ENCODE measurements at places on chromosomes 1 and 21.

DNA sequence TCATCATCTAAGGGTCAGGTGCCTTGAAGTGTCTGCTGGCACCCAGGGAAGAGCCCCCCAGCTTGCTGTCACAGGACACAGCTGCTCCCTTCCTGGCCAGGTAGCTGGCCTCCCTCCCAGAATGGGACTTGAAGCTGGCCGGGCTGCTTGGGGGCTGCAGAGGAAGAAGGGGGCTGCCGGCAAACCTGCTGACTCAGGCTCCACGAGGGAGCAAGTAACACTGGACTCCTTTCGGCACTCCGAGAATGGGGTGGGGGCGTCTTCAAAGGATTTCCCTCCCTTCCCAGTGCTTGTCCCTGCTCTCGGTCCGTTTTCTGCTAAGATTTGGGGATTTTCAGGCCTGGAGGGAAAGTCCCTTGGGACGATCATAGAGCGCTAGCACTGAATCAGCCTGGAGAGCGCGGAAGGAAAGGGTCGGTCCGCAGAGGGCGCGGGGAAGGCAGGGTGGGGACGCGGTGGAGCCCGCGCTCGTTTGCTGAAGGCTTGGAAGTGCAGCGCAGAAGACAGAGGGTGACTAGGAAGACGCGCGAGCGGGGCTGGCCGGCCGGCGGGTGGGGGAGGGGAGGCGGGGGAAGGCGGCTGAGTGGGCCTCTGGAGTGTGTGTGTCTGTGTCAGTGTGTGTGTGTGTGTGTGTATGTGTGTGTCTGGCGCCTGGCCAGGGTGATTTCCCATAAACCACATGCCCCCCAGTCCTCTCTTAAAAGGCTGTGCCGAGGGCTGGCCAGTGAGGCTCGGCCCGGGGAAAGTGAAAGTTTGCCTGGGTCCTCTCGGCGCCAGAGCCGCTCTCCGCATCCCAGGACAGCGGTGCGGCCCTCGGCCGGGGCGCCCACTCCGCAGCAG, at the start of gene CSF1:
Gene CSF1, plus strand, starts transcription at position 727 of the 840 bp plus-strand sequence. CDS start 175 bp downstream, outside the sequence.
- peak; percentile 31 for DNase-seq

DNA sequence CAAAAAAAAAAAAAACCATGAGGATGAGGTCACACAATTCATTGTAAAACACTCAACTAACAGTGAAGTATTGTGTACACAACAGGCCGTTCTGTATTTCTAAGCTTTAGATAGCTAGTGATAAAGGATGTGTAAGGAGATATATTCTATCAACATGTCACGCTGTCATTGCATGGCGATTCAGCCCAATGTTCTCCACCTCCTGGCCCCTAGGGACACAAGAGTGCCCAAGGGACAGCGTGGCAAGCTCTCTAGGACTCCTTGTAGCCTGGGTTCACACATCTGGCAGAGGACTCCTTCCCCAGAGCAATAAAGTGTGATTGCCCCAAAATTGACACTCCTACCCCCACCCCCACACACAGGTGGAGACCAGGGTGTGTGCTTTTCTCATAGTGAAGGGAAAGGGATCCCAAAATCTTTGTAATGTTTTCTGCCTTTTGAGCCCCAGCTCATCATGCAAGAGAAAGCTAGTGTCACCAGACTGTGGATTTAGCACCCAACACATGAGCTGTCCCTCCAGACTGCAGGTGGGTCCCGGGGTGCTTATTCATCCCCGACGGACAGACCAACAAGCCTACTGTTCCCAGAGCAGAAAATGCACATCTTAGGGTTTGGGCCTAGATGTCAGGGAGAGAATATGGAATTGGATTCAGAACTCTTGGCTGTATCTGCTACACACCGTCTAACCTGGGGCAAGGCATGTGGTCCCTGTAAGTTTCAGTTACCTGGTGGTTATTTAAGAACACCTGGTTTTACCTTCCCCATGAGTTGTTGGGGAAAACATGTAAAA, 11.5 kb downstream of the TMPRSS3 start:
- no peak for DNase-seq

DNA sequence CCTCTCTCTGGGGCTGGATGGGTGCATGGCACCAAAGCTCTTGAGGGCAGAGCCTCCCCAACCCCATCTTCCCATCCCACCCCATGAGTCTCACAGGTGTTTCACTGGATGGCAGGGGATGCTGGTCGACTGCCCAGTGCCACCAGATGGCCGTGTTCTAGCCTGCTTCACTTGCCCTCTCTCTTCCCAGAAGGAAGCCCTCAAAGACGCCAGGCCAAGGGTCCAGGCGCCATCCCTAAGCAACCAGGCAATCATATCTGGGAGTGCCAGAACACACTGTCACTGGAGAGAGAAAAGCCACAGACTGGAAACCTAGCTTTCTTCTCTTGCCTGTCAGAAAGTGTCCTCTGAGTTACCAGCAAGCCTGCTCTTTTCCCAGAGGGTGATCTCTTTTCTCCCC, 26.7 kb downstream of the PIGM start:
- no peak for DNase-seq

GRCh38 chr21:36504067-36505058, 24.4 kb upstream of the CLDN14 start:
- DNase-seq = peak; percentile 52

GRCh38 chr1:22708777-22709176, 1.9 kb upstream of the EPHB2 start:
- no peak for DNase-seq

- DNase-seq = no peak
These were observed 11.2 kb downstream of the F11R start for GRCh38 chr1:161009602-161010211.

- no peak for DNase-seq
These were observed 185.1 kb upstream of the GREM2 start for GRCh38 chr1:240797050-240797449.

DNA sequence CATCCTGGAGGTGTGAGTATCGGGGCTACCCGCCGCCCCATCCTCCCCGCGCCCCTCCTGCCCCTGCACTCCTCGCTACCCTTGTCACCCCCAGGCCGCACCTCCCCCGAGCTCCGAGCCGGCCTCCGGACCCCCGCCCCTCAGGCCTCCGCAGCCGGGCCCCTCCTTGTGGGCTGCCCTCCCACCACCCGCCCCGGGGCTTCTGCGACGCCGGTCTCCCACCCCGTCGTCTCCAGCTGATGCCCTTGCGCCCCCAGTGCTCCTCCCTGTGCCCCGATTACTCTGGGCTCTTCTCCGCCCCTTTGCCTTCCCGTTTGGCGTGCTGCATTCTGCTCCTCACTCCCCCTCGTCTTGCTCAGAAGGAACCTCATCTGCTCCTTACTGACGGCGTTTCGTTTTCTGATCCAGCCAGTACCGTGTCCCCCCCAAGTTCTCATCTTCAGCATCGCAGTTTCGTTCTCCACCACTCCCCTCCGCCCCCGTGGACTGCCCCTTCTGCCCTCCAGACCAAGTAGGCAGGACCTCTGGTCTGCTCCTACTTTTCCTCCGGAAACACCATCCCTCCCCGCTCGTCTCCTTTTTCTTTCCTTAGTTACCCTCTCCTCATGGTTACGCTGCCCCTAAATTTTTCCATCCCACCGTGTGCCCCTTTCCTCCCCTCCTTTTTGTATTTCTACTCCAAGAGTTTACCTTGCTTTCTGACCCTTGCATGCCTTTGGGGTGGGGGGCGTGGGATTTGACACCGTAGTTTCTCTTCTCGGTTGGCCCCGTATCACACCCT, 841 bp downstream of the SNX27 start:
- peak; percentile 37 for DNase-seq

DNA sequence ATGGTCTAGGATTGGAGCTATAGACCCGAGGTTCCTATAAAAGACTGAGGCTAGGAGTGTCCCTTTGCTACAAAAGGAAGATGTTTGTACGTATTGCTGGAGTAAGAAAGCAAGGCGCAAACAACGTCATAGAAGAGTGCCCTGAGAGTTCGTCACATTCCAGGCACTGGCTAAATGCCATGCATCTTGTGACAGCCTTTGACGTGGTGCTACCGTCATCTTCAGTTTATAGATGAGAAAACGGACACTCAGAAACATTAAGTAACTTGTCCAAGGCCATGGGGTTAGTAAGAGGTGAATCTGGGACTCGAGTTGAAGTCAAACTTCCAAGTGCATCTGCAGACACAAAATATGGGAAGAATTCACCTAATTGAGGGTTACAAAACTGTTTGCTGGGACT, 104.2 kb upstream of the SLC45A1 start:
- peak; percentile 34 for DNase-seq

- no peak for DNase-seq
These were observed 4.1 kb downstream of the SCCPDH start for GRCh38 chr1:246728311-246728710.

DNA sequence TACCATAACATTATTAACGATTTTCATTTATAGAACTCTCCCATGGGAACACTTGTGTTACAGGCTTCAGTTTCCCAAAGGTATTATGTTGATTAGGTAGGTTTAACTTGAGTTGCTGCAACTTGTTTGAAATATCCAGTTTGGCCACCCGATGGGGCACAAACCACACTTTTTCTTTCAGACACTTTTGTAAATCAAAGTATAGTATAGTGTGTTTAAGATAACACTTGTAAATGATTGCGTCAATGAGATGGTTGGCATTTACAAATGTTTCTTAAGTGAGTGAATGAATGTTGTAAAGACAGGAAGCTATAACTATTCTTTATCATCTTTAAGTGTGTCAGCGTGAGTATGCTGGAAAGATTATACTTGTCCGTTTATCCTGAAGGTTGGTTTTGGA, 4.3 kb downstream of the XPR1 start:
- DNase-seq = peak; percentile 28

DNA sequence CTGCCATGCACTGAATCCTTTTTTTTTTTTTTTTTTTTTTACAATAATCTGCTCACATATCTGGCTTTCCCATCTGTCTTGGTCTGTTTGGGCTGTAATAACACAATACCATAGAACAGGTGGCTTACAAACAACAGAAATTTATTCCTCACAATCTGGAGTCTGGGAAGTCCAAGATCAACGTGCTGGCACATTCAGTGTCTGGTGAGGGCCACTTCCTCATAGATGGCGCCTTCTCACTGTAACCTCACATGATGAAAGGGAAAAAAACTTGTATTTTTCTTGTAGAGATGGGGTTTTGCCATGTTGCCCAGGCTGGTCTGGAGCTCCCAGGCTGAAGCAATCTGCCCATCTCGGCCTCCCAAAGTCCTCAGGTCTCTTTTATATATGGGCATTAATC, 13.0 kb upstream of the PARP1 start:
- DNase-seq = no peak

Data from SK-MEL-5 (cell line).